Hepatic stellate cell (primary cell): ENCODE measurements at places on chromosomes 2 and 18.

DNA sequence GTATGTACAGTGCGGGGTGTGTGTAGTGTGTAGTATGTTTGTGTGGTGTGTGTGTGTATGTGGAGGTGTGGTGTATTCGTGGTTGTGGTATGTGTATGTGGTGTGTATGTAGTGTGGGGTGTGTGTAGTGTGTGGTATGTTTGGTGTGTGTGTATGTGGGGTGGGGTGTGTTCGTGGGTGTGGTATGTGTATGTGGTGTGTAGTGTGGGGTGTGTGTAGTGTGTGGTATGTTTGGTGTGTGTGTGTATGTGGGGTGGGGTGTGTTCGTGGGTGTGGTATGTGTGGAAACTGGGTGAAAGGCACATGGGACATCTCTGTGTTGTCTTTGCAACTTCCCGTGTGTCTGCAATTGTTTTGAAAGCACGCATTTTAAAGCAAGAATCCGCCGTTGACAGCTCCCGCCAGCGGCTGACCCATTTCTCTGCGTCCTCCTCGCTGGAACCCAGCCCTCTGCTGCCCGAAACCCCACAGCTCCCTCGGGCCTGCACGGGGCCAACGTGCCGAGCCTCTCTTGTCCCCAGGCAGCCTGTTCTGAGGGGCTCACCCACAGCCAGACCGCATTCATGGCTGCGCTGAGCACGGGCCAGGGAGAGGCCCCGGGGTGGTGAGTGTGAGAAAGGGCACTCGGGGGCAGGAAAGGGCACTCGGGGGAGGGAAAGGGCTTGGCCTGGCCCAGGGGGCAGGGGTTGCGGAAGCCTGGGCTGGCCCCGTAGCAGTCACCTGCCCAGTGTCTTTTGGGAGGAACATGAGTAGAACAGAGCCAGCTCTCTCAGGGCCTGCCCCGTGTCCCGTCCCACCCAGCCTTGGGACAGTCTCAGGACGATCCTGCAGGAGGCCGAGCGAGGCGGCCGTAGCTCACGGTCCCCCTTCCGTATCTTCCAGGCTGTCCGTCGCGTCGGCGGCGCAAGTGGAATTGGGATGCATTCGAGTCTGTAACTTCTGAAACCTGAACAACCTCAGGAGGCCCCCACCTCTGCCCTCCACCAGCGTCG, 61.4 kb downstream of the TWIST2 start:
- peak; percentile 64 for DNase-seq

- DNase-seq: no peak
Measured at GRCh38 chr2:45793305-45793962, 142.0 kb downstream of the PRKCE start.

- DNase-seq: no peak
Measured at GRCh38 chr2:20139407-20140172, 85.3 kb downstream of the SDC1 start.

- no peak for DNase-seq
Measured at GRCh38 chr2:194346193-194346592, 1310.8 kb upstream of the SLC39A10 start.

DNA sequence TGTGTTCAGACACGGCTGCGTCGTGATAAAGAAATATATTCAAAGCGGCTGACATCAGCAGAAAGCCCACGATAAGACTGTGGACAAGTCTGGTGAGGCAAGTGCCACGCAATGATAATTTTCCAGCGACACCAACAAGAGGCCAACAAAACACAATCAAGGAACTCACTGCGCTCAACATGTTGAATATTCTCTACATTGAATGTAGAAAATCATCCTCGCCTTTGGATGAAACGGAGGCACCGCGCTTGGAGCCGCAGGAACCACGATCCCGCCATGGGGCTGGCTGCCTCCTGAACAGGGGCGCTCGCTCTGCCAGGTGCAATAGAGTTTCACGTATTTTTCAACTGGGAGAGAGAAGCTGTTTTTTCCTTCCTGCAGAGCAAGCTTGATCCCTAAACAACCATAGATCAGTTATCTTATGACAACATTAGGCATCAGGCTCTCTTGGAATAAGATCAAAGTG, 220.3 kb downstream of the ATAD2B start:
- DNase-seq: no peak

DNA sequence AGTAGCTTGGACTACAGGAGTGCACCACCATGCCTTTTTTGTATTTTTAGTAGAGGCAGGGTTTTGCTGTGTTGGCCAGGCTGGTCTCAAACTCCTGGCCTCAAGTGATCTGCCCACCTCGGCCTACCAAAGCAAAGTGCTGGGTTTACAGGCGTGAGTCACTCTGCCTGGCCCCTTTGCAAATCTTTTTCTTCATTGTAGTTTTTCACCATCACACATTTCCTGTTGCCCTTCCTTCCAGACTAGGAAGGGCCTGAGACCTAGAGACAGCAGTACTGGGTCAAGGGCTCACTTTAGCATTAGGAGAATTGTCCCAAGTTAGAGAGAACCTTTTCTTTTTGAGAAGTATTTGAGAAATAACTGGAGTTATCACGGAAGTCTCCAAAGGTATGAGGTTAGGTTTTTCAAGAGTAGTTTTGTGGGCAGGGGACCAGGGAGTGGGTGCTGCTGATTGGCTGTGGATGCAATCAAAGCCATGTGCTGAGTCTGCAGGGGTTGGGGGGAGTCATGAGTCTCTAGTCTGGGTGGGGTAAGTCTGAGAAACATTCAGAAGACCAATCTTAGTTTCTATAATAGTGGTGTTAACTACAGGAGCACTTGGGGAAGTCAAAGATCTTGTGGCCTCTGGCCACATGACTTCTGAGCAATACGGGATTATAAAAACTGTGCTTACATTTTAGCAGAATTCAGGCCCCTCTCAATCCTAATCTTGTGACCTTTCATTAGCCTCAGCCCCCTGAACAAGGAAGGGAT, 23.7 kb downstream of the B3GNT2 start:
- DNase-seq: no peak

DNA sequence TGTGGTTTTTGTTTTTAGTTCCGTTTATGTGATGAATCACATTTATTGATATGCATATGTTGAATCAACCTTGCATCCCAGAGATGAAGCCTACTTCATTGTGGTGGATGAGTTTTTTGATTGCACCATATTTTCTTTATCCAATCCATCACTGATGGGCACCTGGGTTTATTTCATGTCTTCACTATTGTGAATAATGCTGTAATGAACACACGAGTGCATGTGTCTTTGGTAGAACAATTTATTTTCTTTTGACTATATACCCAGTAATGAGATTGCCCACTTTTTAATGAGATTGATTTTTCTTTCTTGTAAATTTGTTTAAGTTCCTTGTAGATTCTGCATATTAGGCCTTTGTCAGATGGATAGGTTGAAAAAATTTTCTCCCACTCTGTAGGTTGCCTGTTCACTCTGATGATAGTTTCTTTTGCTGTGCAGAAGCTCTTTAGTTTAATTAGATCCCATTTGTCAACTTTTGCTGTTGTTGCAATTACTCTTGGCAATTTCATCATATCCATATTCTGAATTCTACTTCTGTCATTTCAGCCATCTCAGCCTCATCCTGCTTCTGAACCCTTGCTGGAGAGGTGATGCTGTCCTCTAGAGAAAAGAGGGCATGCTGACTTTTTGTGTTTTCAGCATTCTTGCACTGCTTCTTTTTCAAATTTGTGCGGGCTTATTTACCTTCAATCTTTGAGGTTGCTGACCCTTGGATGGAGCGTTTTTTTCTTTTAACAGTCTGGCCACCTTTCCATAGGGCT, 96.2 kb upstream of the CTAGE1 start:
- DNase-seq: no peak

- DNase-seq: peak; percentile 56
Measured at GRCh38 chr2:119820275-119820674, 60.6 kb downstream of the PTPN4 start.

GRCh38 chr2:118569876-118570535, 277.4 kb downstream of the EN1 start:
- DNase-seq: no peak

- DNase-seq: no peak
Measured at GRCh38 chr2:240512109-240512485, 45.7 kb downstream of the ANKMY1 start.

GRCh38 chr2:99861376-99861760, 281.0 kb downstream of the AFF3 start:
- DNase-seq: no peak

- no peak for DNase-seq
Measured at GRCh38 chr2:231144896-231145295, 20.1 kb upstream of the HTR2B start.

DNA sequence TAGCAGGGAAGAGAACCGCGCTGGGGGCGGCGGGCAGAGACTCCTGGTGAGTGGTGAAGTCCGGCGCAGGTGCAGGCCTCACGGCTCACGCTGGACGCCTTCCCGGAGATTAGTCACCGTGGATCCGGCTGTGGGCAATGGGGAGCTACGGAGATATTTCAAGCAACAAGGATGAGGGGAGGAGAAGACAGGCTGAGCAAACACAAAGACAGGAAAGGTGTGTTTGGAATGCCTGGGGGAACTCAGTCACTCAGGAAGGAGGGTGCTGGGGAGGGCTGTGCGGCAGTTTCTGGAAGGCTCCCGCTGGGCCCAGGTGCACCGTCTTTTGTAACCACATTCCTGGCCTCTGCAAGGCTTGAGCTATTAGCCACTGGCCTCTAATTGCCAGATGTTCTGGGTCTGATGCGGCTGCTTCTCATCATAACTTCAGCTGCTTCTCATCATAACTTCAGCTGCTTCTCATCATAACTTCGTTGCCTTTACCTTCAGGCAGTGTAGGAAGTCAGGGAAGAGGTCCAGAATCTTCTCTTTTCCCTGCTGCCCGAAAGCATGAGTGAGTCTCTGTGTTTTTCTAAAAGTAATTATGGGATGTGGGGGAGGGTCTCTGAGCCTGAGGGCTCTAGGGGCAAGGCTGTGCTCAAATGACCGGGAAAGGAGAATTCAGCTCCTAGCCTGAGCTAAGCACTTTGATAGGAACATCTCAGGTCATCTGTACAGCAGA, 118.9 kb downstream of the PXDN start:
- no peak for DNase-seq

DNA sequence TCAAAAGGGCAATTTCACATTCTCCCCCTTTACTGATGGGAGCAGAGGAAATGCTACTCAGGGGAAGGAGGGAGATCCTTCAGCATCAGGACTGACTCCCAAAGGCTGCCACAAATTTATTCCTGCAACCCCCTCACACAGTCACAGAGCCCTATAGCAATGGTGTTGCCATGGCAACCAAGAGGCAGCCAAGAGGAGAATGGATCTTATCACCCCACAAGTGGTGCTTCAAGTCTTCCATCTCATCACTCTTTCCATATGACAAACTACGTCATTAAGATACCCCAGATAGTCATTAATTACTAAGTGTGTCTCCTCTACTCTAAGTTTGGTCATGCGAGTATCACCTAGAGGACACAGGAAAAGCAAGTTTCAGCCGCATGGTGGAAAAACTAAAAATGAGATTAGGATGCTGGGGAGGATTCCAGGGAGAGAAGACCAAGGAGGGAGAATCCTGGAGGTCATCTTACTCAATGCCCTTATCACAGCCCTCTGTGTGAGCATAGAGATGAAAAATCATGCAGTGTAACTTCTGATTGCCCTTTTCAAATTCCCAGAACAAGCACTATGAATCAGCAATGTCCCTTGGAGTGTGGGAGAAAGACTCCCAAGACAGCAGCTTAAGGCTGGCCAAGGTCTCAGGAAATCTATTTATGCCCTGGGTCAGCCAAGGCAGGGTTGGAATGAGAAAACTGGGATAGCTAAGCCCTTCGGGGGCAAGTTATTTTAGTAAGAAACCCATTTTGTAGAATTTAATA, 885.7 kb upstream of the KLHL29 start:
- DNase-seq: no peak

DNA sequence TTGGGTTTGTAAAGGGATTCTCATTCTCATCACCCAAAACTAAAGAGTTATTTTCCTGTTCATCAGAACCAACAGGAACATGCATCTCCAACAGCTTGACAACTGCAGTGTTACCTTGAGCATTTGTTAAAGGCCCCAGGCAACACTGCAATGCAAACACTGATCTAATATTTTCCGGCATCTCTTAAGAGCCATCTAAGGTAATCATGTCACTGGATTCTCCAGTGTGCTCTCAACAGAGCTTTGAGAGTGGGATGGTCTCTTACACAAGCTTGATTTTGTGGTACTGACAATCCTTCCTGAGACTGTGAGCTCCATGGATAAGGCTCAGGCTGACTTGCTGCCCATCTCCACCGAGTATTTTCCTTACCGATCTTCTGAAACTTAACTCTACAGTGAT, 90.5 kb upstream of the ITGB6 start:
- DNase-seq: no peak

GRCh38 chr2:10559634-10560224, 111.6 kb upstream of the ODC1 start:
- DNase-seq: no peak

GRCh38 chr2:203685081-203685621, 21.3 kb upstream of the CD28 start:
- peak; percentile 45 for DNase-seq

- no peak for DNase-seq
Measured at GRCh38 chr2:207337234-207338219, 171.8 kb upstream of the KLF7 start.

DNA sequence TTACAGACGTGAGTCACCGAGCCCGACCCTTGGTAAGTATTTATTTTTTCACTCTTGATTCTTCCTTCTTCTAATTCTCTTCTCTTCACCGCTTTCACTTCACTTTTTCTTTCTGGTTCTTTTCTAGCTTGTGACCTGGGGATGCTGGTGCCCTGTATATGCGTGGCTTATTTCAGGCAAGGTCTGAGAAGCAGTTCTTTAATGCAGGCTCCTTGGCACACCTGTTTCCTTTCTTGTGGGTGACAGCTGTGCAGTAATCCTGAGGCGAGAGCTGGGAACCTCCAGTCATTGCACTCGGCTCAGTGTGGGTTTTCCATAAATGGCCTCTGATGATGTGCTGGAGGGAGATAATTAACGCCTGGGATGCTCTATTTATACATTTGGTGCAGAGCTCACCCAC, 193.8 kb downstream of the TSN start:
- no peak for DNase-seq

DNA sequence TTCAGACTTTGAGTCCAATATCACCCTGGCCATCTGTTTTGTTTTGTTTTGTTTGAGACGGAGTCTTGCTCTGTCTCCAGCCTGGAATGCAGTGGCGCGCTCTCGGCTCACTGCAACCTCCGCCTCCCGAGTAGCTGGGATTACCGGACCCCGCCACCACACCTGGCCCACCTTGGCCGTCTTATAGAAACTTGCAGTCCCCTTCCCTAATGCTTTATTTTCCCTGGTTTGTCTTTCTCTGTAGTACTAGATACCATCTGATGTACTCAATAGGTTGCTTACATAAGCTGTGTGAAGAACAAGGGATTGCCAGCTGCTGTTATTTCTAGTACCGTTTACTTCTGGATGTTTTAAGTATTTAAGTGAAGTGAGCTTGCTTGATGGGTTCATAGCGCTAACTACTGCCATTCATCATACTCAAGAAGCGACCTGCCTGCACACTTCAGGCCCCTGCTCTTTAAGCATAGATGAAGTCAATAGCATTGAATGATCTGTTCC, 1.2 kb downstream of the RPL31 start:
- DNase-seq: no peak

GRCh38 chr18:69866212-69866611, 81.5 kb downstream of the CD226 start:
- no peak for DNase-seq

- DNase-seq: no peak
Measured at GRCh38 chr2:134250840-134251461, 2.9 kb upstream of the MGAT5 start.

- no peak for DNase-seq
Measured at GRCh38 chr18:45526114-45526841, 89.0 kb upstream of the SLC14A2 start.

GRCh38 chr2:68645523-68645922, 2.1 kb downstream of the PROKR1 start:
- DNase-seq: no peak

- DNase-seq: no peak
Measured at GRCh38 chr2:222468346-222468745, 44.0 kb downstream of the SGPP2 start.
